ENCODE measurements at places on chromosomes 1 and 21.

DNA sequence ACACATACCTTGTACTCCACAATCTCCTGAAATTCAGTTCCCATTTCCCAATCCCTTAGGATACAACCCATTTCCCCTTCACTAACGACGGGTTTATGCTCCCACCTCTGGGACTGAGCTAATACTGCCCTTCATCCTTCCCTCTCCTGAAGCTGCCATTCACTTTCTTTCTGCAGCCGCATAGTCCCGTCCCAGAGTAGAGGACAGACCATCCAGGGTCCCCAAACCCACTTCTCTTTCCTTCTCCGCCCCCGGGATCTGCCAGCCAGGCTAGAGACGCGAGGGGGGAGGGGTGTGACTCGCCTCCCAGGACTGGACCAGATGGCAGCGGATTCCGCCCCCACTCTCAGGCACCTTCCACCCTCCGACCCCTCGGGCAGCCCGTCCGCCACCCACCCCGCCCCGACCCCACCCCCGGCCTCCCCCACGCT is 679 bp downstream of the ABL2 start:
- peak overlapping the region; percentile 93 for H3K4me3 ChIP-seq
- peaks cover 8% of the 10 kb centered on the region for H3K27me3 ChIP-seq
- H3K36me3 ChIP-seq: peaks cover 10% of the 10 kb centered on the region
- peak; percentile 36 for DNase-seq

GRCh38 chr21:44380876-44381275 is 27.5 kb downstream of the TRPM2 start:
- H3K27me3 ChIP-seq: peaks cover 25% of the 10 kb centered on the region
- no peak overlapping the region for H3K4me3 ChIP-seq
- no peak for DNase-seq

GRCh38 chr21:44374601-44375280 is 21.3 kb downstream of the TRPM2 start:
- H3K27ac ChIP-seq: no peak overlapping the region
- DNase-seq: no peak
- H3K36me3 ChIP-seq: no peaks in the 10 kb centered on the region
- H3K4me3 ChIP-seq: no peak overlapping the region
- H3K4me1 ChIP-seq: no peaks in the 10 kb centered on the region

- peaks cover 30% of the 10 kb centered on the region for H3K4me1 ChIP-seq
- H3K27me3 ChIP-seq: peaks cover 5% of the 10 kb centered on the region
- H3K27ac ChIP-seq: no peak overlapping the region
- H3K4me3 ChIP-seq: no peak overlapping the region
Measured at GRCh38 chr1:24139841-24140425, 3.0 kb downstream of the IL22RA1 start.

GRCh38 chr21:16085421-16085820 is 355.6 kb downstream of the USP25 start:
- no peaks in the 10 kb centered on the region for H3K36me3 ChIP-seq
- H3K27me3 ChIP-seq: no peaks in the 10 kb centered on the region
- no peak for DNase-seq
- H3K27ac ChIP-seq: no peak overlapping the region

DNA sequence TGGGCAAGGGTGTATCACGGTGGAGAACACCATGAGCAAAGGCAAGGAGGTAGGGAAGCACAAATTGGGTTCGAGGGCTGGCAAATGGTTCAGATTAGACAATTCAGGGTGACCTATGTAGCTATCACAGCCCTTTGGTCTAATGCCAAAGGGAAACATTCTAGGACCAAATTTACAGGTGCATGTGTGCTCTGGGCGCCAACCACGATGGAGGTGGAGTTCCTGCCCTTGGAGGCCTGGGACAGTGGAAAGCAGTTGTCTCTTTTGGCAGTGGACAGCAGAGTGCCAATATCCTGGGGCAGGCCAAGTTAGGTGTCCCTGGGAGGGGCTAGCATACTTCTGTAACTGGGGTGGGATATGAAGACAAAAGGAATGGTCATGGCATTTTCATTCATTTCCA is 40.1 kb downstream of the IGFN1 start:
- DNase-seq: no peak
- peaks cover 3% of the 10 kb centered on the region for H3K27me3 ChIP-seq
- no peaks in the 10 kb centered on the region for H3K36me3 ChIP-seq
- peaks cover 2% of the 10 kb centered on the region for H3K4me1 ChIP-seq
- no peak overlapping the region for H3K27ac ChIP-seq
- no peak overlapping the region for H3K4me3 ChIP-seq

- peaks cover 1% of the 10 kb centered on the region for H3K36me3 ChIP-seq
- no peak overlapping the region for H3K27ac ChIP-seq
- H3K4me1 ChIP-seq: no peaks in the 10 kb centered on the region
- peak; percentile 5 for DNase-seq
- no peaks in the 10 kb centered on the region for H3K27me3 ChIP-seq
Measured at GRCh38 chr1:13224480-13225060, 1.4 kb downstream of the PRAMEF18 start.

DNA sequence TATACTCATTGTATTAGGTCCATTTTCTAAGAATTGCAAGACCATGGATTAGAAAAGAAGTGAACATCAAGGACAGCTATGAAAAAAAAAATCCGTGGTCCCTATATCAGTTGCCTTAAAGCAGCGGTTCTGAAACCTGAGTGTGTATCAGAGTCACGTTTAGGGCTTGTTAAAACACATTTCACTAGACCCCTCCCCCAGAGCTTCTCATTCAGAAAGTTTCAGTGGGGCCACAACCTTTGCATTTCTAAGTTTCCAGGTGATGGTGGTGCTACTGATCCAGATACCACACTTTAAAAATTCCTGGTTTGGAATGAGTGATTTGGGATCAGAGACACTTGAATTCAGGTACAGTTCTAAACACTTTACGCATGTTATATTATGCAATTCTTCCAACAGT is 96.1 kb upstream of the PRMT6 start:
- H3K4me1 ChIP-seq: peaks cover 9% of the 10 kb centered on the region
- no peak overlapping the region for H3K27ac ChIP-seq
- DNase-seq: no peak
- no peak overlapping the region for H3K4me3 ChIP-seq
